ENCODE measurements at places on chromosomes 6 and 20.

- DNase-seq: no peak
These were observed 26.5 kb downstream of the PMEPA1 start for GRCh38 chr20:57683287-57683686.

DNA sequence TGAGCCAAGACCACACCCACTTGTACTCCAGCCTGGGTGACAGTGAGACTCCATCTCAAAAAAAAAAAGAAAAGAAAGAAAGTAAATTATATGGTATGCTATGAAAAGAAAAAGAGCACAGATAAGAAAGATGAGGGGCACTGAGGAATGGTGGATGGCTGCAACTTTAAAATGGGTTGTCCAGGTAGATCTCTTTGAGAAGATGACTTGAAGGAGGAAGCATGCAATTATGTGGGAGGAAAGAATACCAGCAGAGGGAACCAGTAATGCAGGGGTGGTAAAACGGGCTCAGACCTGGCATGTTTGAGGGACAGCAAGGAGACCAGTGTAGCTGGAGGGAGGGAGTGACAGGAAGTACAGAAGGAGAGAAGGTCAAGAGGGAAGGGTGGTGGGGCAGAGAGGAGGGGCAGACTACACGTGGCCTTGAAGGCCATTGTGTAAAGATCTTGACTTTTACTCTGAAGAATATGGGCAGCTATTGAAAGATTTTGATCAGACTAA is 22.3 kb downstream of the LINC00237 start:
- DNase-seq: no peak

- no peak for DNase-seq
These were observed 28.1 kb downstream of the ULBP1 start for GRCh38 chr6:149991838-149992237.

GRCh38 chr20:19598117-19598850 is 159.8 kb upstream of the RIN2 start:
- no peak for DNase-seq

- DNase-seq: no peak
These were observed 7.2 kb downstream of the THBS2 start for GRCh38 chr6:169246445-169246844.

DNA sequence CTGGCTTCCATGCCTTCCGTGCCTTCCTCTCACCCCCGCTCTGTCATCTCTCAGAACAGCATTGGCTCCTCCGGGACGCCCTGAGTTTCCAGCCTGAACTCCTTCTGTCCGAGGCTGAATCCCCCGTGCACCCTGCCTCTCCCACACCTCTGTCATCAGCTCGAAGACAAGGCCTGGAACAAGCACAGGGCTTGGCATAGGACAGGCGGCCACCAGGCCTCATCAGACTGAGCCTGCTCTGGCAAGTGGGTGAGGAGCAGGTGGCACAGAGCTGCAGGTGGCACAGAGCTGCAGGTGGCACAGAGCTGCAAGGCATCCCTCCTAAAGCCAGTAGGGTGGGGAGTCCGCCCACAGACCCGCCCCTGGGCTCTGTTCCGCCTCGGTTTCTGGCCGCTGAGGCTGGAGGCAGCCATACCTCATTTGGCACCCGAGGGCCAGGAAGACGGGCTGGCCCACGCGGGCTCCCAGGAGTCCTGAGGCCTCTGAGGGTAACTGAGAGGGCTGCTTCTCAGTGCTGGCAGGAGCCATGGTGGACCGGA is 60.2 kb downstream of the EZR start:
- no peak for DNase-seq

GRCh38 chr6:2625581-2625980 is 125.1 kb downstream of the MYLK4 start:
- no peak for DNase-seq

GRCh38 chr20:42461291-42461690 is 728.4 kb downstream of the PTPRT start:
- no peak for DNase-seq

DNA sequence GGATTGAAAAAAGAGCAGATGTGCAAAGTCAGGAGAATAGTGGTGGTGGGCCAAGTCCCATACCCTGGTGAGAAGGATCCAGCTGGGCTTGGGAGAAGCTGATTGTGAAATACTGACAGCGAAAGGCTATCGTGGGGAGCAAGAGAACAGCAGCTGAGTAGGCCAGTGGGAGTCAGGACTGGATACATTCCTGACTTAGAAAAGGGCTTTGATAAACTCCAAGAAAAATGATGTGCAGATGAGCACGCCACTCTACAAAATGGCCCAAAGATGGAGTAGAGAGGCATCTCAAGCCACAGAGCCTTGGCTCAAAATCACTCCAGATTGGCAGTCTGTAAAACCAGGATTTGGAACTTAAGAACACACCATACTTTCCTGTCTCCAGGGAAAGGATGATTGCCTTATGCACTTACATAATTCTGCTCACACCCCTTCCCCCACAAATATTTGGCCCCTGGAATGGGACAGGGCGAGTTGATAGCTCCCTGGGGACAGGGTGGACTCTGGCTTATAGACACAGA is 578.7 kb downstream of the MAFB start:
- DNase-seq: no peak

DNA sequence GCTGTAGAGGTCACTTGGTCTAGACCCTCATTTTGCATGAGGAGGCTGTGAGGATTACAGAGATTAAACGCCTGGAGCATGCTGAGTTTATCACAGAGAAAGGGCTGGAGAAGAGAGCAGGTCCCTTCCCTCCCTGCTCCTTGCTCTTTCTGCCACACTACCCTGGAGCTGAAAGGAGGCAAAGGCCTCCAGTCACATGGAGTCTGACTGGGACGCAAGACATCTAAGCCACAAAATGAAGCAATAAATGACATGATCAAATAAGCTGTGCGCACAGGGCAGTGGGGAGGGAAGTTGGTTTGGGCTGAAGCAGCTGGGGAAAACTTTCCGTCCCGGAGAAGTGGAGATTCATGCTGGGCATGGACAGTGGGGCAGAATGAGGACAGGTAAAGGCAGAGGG is 33.3 kb downstream of the ATXN1 start:
- no peak for DNase-seq

- no peak for DNase-seq
These were observed 32.4 kb upstream of the TCP11 start for GRCh38 chr6:35173427-35174087.

GRCh38 chr20:59863058-59863457 is 70.4 kb downstream of the SYCP2 start:
- DNase-seq: no peak

DNA sequence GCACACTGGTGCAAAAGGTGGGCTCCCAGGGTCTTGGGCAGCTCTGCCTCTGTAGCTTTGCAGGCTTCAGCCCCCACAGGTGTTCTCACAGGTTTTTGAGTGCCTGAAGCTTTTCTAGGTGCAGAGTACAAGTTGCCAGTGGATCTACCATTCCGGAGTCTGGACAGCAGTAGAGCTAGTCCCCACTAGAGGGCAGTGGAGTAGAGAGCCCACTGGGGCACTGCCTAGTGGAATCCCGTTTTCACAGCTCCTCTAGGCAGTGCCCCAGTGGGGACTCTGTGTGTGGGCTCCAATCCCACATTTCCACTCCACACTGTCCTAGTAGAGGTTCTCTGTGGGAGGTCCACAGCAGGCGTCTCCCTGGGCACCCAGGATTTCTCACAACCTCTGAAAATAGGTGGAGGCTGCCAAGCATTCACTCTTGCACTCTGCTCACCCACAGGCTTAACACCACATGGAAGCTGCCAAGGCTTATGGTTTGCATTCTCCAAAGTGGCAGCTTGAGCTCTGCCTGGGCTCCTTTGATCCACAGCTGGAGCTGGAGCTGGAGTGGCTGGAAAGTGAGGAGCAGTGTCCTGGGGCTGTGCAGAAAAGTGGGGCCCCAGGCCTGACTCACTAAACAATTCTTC is 86.3 kb upstream of the PROKR2 start:
- peak; percentile 29 for DNase-seq

- no peak for DNase-seq
These were observed 9.9 kb downstream of the GGT7 start for GRCh38 chr20:34862724-34863123.

GRCh38 chr6:146339716-146340115 is 203.9 kb upstream of the RAB32 start:
- no peak for DNase-seq

- DNase-seq: no peak
These were observed 97.5 kb downstream of the CDH26 start for GRCh38 chr20:60055740-60056139.

- no peak for DNase-seq
These were observed 16.2 kb downstream of the KCNK17 start for GRCh38 chr6:39298061-39298460.

GRCh38 chr6:44217332-44218143 is 812 bp downstream of the MYMX start:
- DNase-seq: no peak

GRCh38 chr6:114172576-114173260 is 170.1 kb downstream of the HS3ST5 start:
- peak; percentile 8 for DNase-seq

DNA sequence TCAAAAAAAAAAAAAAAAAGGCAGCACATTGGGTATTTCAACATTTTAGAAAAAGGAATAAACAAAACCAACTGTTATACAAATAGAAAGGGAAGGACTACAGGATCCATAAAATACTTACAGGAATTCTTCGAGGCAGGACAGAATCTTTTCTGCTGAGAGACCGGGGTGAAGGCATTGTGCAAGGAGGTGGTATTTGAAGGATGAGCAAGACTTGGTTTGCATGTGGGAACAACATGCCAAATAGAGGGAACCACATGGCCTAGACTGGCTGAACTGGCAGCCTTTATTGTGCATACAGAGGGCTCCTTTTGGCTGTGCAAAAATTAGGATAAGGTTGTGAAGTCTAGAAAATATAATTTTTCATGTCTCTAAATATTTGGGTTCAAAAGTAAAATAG is 62.9 kb downstream of the SCAND1 start:
- DNase-seq: no peak

- no peak for DNase-seq
These were observed 47.4 kb downstream of the RBM38 start for GRCh38 chr20:57438552-57438951.

GRCh38 chr20:45407783-45408645 is at the start of gene DBNDD2:
DBNDD2 (plus strand) TSS chr20:45408289; CDS start chr20:45408468, 179 bp downstream.
- DNase-seq: no peak

DNA sequence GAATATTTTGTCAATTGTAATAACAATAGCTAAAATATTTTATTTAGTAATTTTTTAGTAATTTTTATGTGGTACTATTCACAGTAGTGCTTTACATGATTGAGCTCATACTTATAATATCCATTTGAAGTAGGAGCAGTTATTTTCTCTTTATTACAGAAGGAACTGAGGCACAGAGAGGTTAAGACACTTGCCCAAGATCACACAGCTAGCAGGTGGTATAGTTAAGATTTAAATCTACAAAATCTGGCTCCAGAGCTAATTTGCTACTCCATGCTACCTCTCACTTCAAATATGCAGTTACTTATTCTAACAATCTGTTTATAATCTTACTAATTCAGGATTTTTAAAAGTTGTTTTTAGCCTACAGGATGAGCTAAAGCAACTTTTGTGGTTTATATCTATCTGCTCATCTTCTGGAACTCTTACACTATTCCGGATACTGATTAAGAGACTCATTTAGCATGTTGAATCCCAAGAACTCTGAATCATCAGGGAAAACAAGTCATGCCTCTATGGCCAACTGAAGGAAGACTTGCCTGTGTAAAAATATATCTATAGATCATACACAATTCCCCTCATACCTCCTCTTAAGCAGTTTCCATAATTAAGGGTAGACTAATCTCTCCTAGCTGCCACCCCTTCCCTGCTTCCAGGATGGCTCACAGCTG is 324.2 kb downstream of the UBE3D start:
- DNase-seq: no peak

DNA sequence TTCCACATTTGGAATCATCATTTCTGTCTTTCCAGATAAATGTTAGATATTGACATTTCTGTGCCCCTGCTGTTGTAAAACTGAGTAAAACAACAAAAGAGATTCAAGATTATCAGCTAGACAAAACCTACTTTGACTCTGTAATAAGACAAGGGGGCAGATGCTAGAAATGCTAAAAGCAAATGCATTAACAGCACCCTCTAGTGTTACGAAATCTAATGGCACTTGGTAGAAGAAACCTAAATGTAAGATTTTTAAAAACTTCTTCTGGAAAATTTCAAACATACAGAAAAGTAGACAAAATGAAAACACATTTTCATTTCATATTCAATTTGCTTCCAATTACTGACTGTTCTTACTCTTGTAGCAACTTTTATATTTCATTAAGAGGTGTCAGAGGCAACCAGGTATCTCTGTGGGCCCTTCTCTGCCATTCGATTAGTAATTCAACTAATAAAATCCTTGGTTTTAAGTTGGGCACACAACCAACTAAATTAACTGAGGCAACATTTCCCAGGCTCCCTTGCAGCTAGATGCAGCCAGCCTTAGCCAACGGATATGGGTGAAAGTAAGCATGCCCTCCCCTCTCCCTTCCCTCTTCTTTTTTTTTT is 45.0 kb downstream of the SLC23A2 start:
- peak; percentile 56 for DNase-seq

- DNase-seq: no peak
These were observed 2.6 kb upstream of the NR2E1 start for GRCh38 chr6:108163267-108163643.

DNA sequence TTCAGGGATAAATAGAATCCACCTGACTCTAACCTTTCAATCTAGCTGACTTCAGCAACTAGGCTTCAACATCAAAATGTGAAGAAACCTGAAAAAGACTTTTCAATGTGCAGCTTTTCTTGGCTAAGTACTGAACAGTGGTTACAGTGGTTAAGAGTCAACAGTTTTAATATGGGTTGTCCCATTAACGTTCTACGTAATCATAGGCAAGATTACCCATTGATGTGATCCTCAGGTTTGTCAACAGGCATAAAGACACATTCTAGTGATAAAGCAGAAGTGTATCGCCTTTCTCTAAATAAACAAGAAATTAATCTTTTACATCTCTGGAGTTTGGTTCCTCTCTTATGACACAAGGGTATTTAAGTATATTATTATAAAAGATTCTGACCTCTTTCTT is 154.1 kb upstream of the RUNX2 start:
- no peak for DNase-seq
